Activated CD4-positive, alpha-beta T cell treated with anti-CD3 and anti-CD28 coated beads, Interleukin-2, amount 50 U/mL, for 4 hours (primary cell): ENCODE measurements at places on chromosomes 13 and 19.

DNA sequence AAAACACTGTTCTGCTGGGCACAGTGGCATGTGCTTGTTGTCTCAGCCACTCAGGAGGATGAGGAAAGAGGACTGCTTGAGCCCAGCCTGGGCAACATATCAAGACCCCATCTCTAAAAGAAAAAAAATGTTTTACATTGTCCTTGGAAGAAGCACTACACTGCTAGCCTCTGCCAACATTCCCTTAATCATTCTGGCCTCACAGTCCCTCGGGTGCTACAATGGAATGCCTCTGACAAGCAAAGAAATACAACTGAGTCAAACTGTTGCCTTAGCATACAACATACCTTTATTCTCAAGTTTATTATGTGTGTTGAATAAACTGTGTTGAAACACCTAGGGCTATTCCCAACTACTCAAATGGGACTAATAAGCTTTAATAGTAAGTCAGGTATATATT, 56.1 kb downstream of the PSPC1 start:
- DNase-seq, result no peak

GRCh38 chr13:24005755-24006281, 108.5 kb upstream of the C1QTNF9B start:
- DNase-seq, result no peak

- DNase-seq, result no peak
Observed at GRCh38 chr19:3862826-3863500, 5.9 kb downstream of the ZFR2 start.

DNA sequence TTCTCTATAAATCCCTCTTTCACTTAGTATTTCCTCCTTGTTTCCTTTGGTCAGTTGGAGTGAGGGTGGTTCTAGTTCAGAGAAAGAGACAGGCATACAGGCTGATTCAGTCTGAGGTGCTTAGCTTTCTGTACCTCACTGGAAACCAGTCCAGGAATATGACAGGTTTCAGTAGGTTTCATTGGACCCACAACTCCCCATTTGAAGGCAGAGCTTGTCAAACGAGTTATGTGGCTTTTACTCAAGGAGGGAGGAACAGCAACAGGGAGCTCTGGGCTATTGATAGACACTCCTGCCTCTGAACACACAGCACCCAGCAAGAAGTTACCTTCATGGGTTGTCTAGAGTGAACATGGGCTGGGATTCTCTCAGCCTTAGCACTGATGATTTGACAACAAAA, 14.5 kb downstream of the ACTN4 start:
- DNase-seq, result no peak

GRCh38 chr13:47603365-47603764, 397.7 kb downstream of the SUCLA2 start:
- DNase-seq, result no peak

- DNase-seq, result no peak
Observed at GRCh38 chr19:42494321-42494720, 34.0 kb downstream of the CEACAM1 start.

DNA sequence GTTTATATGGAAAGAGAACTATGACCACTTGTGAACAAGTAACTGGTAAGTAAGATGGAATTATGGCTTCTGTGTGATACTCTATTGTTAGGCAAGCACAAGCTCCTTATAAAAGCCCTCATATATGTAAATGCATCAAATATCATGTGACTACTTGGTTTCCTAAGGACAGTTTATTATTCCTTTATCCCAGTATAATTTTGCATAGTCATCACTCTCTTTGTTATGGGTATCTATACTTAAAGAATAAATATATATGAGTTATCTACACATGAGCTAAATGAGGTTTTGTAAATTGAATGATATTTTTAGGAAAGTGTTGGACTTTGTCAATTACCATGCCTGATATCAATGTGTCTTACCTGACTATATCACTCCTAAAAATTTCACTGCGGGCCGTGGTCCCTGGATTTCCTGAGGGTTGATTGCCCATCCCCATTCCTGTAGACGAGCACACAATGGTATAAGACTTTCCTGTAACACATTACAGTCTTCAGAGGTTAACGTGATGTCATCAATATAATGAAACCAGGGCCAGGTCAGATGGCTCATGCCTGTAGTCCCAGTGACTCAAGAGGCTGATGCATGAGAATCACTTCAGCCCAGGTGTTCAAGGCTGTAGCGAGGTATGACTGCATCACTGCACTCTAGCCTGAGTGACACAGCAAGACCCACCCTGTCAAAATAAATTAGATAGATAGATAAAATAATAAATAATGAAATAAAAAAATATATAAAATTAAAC, 20.7 kb downstream of the ZNF844 start:
- DNase-seq, result no peak

DNA sequence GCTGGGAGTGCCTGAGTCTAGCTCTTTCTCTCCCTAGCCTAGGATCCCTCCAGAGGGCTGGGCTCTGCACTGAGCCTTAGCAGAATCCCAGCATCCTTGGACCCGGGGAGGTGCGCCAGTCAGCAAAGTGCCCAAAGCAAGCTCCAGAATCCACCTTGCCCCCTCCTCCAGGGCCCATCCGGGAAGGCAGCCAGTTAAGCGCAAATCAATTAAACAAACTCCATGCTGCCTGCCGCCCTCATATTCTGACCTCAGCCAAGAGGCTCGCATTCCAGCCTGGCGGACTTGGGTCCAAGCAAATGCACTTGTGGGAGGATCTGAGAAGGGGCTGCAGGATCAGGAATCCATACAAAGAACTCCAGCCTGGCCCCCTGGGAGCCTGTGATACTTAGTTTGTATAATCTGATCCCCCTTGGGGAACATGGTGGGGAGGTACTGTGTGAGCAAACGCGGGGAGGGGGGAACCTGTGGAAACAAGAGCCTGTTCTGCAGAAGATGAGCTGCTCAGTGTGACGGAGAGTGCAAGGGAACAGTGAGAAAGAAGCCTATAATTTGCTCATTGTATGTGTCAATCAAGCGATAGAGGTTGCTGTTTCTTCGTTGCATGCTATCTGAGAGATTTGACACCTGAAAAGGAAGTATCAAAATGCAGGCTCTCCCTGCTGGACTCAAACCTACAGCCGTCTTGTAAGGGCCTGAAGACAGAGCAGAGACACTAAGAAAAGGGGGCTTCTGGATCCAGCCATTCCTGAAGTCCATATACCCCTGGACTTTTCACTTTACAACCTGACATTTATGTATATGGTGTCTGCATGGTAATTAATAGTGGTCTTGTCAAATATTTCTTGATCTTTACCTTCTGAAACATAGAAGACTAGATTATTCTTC, 29.4 kb downstream of the ZNRF4 start:
- DNase-seq, result no peak

- DNase-seq, result no peak
Observed at GRCh38 chr13:22629374-22629773, 551.4 kb upstream of the SGCG start.

DNA sequence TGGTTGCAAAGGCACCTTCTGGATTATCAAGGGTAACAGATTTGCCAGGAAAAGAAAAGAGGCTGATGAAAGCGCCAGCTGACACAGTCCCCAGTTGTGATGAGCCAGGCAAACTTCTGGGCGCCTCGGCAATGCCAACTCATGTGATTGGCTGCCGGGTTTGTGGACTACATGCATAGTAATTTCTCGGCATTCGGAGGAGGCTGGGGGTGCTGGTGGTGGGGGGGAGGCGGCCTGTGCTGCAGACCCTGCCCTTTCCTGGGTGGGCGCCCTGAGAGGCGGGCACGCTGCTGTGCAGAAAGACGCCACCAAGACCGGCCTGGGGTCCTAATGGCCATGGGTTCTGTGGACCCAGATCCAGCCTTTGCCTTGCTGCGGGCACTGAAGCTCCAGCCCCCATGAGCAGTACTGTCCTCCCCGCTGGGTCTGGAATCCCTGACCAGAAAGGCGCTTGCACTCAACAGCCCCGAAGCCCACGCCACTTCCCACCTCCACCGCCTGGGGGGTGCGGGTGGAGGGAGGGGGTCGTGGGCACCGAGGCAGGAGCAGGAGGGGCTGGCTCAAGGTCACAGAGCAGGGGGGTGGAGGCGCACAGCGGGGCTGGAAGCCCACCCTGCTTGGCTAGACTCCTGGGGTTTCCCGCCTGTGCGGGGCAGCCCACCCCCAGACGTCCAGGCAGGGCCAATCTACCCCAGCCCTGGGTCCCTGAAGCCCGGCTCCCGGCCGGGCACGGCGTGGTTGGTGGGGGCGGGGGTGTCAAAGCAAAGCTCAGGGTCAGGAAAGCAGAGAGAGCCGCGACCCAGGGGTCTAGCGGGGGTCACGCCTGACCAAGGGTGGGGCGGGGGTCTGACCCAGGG, 1.0 kb downstream of the DIRAS1 start:
- DNase-seq, result no peak

DNA sequence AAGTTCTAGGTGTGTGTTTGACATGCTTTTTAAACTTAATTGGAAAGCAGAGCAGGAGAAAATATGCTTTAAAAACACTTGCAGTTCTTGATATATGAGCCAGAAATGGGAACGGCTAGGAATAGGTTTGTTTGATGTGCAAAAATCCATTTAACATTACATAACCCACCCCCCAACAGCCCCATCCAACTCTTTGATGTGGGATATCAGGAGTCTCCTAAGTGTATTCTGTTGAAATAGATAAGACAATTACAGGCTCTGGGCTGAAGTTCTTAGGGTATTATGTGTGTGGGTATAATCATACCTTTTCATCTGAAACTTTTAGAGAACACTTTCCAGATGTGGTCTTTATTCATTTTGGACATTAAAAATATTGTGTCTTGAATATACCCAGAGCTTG, 240.4 kb upstream of the CSNK1A1L start:
- DNase-seq, result no peak

DNA sequence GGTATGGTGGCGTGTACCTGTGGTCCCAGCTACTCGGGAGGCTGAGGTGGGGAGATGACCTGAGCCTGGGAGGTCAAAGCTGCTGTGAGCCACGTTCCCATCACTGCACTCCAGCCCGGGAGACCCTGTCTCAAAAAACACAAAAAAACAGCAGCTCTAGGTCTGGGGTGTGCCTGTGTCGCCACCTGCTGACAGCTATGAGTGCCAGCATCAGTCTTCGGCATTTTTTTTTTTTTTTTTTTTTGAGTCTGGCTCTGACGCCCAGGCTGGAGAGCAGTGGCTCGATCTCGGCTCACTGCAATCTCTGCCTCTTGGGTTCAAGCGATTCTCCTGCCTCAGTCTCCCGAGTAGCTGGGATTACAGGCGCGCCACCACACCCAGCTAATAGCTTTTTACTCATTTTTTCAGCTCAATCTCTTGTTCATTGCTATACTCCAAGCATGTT, 10.1 kb downstream of the AP2S1 start:
- DNase-seq, result peak; percentile 42

DNA sequence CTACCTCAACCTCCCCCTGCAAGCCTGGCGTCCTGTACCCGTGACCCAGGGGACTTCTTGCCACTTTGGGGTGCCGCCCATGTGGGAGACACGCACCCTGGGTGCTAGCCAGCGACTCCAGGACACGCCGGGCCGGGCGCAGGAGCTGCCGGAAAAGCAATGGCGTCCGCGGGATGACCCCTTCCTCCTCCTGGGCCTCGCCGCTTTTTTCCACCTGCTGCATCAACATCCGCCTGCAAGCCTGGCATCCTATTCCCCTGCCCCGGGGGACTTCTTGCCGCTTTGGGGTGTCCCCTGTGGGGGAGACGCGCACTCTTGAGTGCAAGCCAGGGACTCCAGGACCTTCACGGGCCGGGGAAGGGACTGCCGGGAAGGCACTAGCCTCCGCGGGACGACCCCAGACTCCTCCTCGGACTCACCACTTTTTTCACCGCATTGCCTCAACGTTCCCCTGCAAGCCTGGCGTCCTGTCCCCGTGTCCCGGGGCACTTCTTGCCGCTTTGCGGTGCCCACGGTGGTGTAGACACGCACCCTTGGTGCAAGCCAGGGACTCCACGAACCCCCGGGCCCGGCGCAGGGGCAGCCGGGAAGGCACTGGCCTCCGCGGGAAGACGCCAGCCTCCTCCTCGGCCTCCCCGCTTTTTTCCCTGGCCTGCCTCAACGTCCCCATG, 237.8 kb downstream of the TUBA3C start:
- DNase-seq, result no peak

DNA sequence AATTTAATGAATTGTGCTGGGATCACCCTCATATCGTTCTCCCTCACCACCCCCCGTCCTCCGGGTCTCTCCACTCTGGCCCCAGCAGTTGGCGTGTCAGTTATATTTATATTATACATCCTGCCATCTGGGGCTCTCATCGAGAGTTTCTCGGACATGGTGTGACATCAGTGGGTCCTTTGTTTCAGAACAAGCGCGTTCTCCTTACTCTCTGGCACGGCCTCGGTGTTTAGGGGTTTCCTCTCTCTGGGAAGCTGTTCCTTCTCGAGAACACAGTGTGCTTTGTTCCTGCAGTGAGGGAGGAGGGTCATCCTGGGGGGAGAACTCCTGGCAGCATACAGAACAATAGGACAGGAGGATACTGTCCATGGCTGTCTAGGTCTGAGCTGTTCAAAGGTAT, 9.8 kb upstream of the MCF2L start:
- no peak for DNase-seq

DNA sequence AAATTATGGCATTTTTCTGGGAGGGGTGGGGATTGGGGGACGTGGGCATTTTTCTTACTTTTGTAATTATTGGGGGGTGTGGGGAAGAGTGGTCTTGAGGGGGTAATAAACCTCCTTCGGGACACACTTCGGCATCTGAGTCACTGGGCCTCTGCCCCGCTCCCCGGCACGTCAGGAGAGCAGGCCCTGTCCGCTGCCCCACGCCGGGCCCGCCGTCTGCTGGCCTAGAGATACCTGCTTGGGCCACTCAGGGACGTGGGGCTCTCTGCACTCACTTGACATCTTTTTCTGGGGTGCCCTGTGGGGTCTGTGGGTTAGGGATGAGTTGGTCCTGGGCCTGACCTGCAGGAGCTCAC, 3.5 kb upstream of the FTL start:
- DNase-seq, result no peak

DNA sequence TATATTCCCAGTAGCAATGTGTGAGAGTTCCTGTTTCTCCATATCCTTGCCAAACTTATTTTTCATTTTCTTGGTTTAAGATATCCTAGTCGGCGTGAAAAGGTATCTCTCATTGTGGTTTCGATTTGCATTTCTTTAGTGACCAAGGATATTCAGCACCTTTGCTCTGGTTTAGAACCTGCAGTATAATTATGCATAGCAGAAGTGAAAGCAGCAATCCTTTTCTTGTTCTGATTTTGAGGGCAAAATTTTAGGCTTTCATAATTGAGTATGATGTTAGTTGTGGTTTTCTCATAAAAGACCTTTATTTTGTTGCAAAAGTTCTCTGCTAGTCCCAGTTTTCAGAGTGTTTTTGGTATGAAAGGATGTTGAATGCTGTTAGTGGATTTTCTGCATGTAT, 491.0 kb downstream of the FGF9 start:
- no peak for DNase-seq

DNA sequence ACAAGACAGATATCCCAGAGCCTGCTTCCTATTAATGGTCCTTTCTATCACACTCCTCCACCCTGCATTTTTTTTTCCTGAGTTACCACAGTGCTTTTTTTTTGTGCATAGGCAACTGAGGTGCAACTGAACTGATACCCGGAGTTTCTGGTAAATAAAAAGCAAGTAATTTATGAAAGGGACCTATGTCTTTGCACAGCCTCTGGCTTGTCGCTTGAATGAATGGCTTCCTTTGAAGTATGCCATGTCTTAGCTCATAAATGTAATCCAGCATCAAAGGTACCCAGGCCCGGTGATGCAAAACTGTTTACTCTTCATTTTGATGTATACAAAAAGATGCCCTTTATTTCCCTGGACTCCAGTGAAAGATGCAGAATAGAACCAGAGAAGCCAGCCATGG, 31.8 kb downstream of the GSX1 start:
- no peak for DNase-seq
